ENCODE measurements at places on chromosomes 13 and 19. TPM values are rescaled to one million over a fixed set of nuclear protein-coding genes. Genes with fewer than 3 reads are reported as not detected.

DNA sequence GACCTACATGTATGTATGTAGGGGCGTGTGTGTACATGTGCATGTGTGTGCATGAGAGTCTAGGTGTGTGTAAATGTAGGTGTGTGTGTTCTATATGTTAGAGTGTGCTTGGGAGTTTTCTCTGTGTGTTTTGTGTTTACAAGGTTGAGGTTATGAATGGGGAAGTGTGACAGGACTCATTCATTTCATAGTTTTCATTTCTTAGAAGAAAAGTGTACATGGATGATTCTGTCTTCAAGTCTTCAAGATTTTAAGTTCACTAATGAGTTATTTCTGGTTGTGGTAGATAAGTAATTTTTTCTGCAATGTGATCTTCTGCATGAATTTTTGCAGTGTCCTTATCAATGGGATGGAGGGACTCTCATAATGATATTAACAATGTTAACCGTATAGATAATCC lies 118.2 kb upstream of the SLC10A2 start:
- DNase-seq = no peak

DNA sequence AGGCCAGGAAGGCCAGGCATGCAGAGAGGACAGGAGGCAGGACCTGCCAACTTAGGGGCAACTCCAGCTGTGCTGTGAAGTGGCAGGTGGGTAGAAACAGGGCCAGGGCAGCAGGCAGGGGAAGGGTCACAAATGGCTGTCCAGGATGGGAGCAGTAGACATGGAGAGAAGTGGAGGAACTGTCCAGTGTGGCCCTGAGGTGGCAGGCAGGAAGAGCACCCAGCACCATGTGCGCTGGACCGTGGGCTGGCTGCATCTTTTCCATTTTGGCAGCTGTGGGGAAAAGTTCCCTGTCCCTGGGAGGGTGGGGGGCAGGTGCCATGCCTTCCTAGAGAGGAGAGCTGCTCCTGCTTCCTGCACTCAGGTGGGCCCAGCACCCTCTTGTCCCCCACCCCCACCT lies 13.8 kb downstream of the DEDD2 start:
- no peak for DNase-seq

- no peak for DNase-seq
Measured at GRCh38 chr13:32125751-32126150, 94.2 kb downstream of the FRY start.

GRCh38 chr13:89407357-89407756 lies 1736.2 kb downstream of the SLITRK5 start:
- DNase-seq = no peak

- DNase-seq = peak; percentile 83
Measured at GRCh38 chr19:12872941-12873890, 8.0 kb downstream of the DNASE2 start.

GRCh38 chr19:12956446-12957388 lies at the start of gene GADD45GIP1:
GADD45GIP1 (minus strand) TSS chr19:12957223; CDS start chr19:12957212, 11 bp downstream.
- peak; percentile 89 for DNase-seq

DNA sequence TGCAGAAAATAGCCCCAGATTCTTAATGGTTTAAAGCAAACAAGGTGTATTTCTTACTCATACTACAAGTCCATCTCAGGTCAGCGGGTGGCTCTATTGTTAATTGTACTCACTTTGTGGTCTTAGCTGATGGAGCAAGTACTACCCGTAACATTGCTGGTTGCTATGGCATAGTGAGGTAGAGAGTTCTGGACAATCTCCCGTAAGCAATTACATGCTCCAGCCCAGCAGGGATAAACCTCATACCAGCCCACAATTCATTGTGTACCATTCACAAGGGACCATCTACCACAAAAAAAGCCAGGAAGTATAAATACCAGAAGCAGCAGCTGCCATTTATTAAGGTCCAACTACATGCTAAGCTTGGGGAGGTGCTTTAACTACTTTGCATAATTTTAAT lies 167.1 kb downstream of the PCDH9 start:
- no peak for DNase-seq

- no peak for DNase-seq
Measured at GRCh38 chr19:14058182-14059092, 3.4 kb downstream of the PALM3 start.

DNA sequence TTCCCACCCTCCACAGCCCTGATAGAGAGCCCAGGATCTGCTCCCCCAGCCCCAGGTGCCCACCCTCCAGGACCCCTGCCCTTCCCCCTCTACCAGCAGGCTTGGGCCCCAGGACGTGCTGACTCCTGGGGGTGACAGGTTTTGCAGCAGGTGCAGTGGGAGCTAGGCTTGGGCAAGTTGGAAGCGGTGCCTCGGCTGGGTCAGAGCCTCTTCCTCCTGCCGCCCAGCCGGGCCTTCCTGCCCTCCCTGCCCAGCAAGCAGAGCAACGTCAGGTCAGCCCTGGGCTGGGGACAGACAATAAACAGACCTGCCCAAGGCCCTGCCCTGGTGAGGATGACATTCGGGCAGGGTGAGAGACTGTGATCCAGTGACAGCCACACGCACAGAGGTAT lies 9.2 kb upstream of the NCCRP1 start:
- no peak for DNase-seq

- DNase-seq = peak; percentile 48
Measured at GRCh38 chr13:113651511-113652403, 6.2 kb downstream of the ATP4B start.

DNA sequence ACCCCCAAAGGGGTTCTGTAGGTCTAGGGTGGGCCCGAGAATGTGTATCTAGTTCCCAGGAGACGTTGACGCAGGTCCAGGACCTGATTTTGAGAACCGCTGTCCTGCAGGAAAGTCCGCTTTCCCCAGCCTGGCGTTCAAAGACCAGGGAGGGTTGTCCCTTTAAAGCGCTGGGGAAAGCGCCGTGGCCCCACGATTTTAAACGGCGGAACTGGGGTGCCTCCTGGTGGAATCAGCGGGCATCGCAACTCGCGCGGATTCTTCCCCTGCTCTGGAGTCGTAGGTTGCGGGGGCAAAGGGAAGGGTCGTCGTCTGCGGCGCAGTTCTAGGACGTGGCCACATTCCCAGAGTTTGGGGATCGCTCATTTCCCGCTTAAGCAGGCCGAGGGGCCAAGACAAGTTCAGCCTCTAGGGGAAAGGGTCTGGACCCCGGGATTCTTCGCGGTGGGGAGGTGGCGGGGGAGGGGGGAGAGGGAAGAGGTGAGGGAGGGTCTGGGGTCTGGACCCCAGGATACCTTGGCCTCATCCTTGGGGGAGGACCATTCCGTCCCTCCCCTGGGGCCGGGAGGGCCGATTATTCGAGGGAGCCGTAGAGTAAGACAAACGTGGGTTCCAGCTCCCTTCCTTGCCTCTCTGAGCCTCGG lies 7.7 kb downstream of the PNMA8B start:
- DNase-seq = peak; percentile 78

Gene CD209
- total RNA-seq = 18.8 TPM

Data from lower lobe of right lung (tissue), 2 donors.